Activated CD4-positive, alpha-beta T cell treated with anti-CD3 and anti-CD28 coated beads for 1 hour (primary cell): ENCODE measurements at places on chromosomes 1 and 21.

GRCh38 chr1:178025613-178026356, 55.9 kb upstream of the SEC16B start:
- DNase-seq = no peak

- no peak for DNase-seq
Measured at GRCh38 chr1:183185941-183186490, at the start of gene LAMC2. LAMC2 (plus strand) TSS chr1:183186264; CDS start chr1:183186353, 89 bp downstream.

DNA sequence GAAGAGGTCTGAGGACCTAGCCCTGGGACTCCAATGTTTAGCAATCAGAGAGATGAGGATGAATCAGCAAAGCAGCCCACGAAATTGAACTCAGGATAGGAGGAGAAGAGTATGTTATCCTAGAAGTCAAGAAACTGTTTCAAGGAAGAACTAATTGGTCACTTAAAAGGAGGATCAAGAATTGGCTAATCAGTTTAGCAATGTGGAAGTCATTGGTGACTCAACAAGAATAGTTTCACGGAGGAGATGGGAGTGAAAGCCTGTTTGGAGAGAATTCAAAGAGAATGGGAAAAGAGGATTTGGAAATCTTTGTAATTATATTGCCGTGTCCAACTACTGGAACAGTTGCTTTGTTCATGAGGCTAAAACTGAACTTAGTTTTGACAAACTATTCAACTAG, 7.4 kb downstream of the HMCN1 start:
- no peak for DNase-seq

DNA sequence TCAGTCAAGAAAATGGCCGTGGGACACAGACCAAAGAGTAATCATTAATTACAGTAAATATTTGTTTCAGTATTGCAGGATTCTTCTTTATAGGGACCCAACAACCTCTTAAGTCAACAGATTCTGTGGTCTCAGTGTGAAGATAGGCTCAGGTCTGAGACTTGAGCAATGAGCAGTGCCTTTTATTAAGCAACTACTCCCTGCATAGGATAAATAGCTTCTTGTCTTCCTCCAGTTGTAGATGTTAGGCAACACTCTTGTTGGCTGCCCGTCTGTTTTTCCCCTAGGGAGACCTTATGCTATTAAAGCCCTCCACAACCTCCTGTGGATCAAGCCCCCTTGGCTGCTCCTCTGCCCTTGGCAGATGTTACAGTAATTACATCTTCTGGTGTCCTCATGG, 1.8 kb upstream of the OMA1 start:
- DNase-seq = no peak

- DNase-seq = no peak
Measured at GRCh38 chr1:99133756-99134500, 129.3 kb upstream of the PLPPR5 start.

DNA sequence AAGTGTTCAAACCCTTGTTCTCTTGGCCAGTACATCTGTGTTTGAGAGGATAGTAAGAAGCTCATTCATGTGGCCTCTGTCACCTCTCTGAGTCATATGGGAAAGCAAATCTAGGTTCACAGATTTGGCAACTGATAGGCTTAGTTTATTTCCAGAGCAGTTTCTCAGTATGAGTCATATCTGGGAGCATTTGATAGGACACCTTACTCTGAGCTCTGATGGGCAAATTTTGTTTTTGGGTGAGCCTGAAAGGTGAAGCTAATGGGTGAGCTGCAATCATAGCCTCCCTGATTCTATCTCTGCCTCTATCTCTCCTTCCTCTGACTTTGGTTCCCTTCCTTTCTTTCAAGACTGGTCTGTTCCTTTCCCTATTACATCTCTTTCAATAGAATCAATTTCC, 134.4 kb downstream of the S1PR1 start:
- DNase-seq = no peak

GRCh38 chr1:186819126-186819525, 9.6 kb upstream of the PLA2G4A start:
- DNase-seq = no peak

DNA sequence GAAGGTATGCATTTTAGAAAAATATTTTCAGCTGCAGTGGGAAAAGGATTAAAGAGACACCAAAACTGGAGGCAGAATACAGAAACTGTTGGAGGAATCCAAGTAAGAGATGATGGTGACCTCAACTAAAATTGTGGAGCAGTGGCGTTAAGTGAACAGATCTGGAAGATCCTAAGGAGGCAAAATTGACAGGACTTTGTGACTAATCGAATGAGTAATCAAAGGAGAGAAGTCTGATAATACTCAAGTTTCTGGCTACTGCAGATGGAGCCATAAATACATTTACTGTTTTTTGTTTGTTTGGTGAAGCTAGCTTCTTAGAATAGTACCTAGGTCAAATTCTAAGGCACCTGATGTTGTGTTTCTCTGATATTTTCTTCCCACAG, 3.1 kb downstream of the CTBS start:
- DNase-seq = no peak

DNA sequence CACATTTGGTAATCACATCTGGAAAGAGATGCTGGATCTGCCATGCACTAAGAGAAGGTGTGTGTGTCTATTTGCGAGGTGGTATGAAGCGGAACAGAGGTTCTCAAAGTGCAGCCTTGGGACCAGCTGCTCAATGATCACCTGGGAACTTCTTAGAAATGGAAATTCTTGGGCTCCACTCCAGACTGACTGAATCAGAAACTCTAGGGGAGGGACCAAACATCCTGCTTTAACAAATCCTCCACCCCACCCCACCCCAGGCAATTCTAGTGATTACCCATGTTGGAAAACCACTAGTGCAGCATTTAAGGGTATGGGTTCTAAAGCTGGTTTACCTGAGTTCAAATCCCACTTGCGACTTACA, 143.9 kb upstream of the JUN start:
- no peak for DNase-seq
